ENCODE measurements at places on chromosomes 13 and 19.

DNA sequence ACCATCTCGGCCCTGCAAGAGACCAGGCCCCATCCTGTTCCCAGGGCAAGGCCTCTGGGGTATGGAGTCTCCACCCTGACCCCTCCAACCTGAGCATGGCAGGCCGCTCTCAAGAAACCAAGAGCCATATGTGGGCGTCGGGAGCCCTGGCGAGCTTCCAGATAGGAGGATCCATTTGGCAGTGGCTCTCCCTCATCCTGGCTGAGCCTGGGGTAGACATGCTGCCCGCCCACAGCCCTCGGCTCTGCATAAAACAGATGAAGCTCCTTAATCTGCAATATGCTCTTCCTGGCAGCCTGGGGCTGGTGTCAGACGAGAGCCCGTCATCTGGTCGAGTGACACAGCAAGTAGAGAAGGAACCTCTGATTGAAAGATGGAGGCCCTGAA lies 6.1 kb downstream of the ATP13A1 start:
- DNase-seq, result no peak

DNA sequence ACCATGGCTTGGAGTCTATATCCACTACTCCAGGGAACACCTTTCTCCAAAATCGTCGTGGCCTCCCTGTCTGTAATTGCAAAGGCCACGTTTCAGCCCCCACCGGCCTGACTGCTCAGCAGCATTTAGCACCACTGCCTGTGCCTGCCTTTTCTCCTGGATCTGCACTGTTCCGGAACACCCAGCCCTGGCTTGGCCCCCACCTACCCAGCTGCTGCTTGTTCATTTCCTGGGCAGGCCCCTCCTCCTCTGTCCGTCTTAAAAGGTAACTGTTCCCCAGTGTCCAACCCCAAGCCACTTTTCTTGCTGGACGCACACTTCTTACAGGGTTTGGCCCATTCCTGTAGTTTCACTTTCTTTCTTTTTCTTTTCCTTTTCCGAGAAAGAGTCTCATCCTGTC lies 8.5 kb upstream of the SYT5 start:
- no peak for DNase-seq

DNA sequence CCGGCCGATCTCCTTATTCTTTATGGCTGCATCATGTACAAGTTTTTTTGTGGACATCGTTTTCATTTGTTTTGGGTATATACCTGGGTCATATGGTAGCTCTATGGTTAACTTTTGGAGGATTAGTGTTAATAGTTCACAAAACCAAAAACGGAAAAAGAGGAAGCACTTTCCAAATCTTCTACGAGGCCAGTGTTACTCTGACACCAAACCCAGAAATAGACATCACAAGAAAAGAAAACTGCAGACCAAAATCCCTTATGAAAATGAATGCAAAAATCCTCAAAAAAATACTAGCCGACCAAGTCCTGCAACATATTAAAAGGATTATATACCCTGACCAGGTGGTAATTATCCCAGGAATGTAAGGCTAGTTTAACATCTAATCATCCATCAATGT lies 29.8 kb downstream of the ADGRE2 start:
- no peak for DNase-seq

DNA sequence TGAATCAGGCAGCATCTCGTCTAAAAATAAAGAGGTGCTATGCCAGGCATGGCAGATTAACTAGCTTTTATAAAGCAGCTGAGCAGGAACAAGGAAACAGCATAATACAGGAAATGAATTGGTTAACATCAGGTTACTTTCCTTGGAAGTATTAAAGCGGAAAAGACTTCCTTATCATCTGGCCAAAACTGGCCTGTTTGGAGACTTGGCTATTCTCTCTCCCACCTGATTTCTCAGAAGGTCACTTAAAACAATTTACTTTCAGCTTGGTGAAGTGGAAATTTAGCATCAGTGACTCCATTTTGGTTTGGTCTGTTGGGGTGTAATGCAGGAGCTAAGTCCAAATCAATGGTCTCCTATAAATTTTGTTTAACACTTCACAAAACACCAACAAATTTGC lies 191.6 kb downstream of the NUFIP1 start:
- DNase-seq, result no peak

DNA sequence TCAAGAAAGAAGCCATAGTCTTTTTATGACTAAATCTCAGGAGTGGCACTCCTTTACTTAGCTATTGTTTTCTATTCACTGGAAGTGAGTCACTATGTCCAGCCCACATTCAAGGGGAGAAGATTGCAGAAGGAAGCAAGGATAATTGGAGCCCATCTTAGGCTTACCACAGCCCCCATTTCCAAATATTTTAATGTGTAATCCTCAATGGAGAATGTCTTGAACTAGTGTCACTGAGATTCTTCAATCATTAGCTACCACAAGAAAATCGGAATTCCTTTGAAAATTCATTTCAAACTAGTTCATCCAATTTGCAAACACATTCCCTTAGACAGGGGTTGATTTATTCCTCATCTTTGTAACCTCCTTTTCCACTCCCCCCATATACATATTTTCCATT lies 84.7 kb downstream of the DLEU7 start:
- DNase-seq, result peak; percentile 57

DNA sequence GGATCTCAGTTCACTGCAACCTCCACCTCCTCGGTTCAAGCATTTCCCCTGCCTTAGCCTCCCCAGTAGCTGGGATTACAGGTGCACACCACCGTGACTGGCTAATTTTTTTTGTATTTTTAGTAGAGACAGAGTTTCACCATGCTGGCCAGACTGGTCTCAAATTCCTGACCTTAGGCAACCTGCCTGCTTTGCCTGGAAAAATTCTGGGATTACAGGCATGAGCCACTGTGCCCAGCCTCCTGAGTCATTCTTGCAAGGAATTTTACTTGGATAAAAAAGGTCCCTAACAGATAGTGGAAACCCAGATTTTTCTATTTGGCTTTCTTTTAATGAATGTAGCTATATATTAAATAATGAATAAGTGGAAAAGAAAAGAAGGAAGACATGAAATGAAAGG lies 449.9 kb upstream of the ATXN8OS start:
- DNase-seq, result no peak

DNA sequence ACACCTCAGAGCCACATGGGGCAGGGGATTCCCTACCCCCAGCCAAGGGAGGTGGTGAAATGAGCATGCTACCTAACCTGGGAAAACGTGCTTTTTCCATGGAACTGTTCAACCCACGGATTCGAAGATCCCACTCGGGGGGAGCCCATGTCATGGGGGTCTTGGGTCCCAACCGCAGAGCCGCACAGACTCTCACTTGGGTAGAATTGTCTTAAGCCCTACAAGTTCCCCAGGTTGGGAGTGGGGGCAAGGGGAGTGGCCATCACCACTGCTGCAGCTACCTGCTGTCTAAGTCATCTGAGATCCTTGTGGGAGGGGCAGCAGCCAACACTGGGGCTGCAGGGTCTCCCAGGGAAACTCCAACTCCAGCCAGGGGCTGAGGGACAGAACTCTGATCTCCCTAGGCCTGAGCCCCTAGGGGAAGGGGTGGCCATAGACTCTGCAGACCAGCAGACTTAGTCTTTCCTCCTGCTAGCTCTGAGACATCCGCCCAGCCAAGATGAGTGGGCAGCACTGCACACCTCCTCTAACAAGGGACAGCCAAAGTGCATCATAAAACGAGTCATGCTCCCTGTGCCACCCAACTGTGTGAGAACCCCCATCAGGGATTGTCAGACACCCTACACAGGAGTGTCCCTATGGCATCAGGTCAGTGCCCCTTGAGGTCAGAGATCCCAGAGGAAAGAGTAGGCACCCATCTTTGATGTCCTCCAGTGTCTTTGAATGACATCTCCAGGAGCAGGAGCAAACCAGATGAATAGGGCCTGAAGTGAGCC lies 610.4 kb upstream of the SLITRK6 start:
- DNase-seq, result no peak

DNA sequence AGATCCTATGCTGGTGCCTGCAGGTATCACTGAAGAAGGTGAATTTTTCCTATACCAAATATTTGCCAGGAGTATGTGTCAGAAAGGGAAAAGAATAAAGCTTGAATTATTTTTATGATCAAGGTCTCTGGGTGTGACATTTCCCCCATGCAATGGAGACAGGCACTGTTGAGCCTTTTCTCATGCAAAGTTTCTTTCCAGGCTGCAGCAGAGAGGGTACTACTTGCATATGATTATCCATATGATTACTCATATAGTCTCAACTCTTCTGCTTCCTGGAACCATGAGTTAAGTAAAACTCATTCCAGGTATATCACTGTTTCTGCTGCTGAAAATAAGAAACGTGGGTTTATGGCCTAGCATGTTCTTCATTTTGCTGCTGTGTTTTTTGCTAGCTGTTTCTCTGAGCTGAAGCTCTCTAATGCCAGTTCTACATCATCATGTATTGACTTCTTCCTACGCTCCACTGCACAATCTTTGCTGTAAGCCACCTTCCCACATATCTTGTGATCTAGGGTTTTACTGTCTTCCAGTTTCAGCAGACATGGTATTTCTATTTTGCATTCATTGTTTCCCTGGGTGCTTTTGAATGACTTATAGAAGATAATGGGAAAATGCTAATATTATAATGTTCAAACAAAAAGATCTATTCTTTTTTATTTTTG lies 278.7 kb upstream of the GPC6 start:
- no peak for DNase-seq

DNA sequence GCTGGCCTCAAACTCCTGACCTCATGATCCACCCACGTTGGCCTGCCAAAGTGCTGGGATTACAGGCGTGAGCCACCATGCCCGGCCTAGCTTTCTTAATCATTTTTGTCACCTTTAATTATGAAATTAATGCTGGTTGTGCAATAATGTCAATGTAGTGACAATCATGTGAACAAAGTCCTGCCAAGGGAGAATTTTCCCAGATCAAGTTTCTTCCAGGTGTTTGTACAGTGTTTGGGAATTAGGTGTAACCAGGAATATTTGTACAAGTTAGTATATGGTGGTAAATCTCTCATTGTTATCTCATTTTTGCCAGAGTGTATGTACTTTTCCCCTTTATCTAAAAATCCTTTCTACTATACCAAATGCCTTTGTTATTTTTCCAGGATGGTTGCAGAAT lies 171.1 kb downstream of the UGGT2 start:
- DNase-seq, result no peak

GRCh38 chr13:83878691-83879430 lies 3.4 kb downstream of the SLITRK1 start:
- no peak for DNase-seq

DNA sequence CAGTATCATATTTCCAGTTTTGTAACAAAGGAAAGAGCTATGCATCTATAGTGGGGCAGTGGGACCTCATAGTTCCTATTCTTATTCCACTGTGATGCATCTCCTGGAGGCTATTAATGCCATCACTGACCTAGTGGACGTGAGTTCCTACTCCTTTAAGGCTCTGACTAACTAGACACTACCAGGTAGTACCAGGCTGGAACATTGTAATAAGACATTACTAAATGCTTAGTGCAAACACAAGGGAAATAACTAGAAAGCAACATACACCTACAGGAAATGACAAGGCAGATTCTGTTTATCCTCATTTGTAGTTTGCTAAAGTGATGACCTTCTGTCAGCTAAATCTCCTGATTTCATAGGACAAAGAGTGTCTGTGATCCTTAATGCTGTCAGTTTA lies 192.5 kb downstream of the POSTN start:
- no peak for DNase-seq

GRCh38 chr13:41286370-41286769 lies 23.0 kb upstream of the MTRF1 start:
- no peak for DNase-seq

DNA sequence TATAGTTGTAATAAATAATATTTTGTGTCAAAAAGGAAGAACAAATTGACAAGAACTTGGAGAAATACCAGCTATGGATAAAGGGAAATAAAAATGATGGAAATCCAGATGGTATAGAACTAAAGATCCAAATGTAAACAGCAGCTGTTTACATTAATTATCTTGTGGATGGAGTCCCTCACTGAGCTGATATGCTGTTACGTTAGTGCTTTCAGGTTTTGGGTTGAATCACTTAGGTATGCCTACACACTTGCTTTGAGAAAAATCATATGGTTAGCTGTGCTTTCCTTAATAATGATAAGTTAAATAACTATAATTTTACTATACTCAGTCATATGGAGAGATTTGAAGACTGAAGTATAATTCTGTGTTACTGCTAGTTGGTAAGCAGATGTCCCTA lies 27.7 kb downstream of the WASF3 start:
- no peak for DNase-seq

GRCh38 chr13:97310809-97311436 lies 88.8 kb downstream of the MBNL2 start:
- no peak for DNase-seq

DNA sequence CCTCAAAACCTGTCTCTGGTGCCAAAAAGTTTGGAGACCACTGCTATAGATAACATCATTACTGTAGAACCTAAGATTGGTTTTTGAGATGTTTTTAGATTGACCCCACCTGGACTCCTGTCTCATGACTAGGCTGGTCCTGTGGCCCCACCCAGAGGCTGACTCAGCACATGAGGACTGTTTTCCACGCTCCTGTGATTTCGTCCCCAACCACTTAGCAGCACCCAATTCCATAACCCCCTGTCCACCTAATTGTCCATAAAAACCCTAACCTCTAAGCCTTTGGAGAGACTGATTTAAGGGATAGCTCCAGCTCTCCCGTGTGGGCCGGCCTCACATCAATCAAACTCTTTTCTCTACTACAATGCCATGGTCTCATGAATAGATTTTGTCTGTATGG lies 25.6 kb upstream of the GAS6 start:
- no peak for DNase-seq

GRCh38 chr19:7456964-7457541 lies 31.8 kb downstream of the PEX11G start:
- DNase-seq, result no peak

GRCh38 chr13:102879793-102880499 lies 34.1 kb downstream of the ERCC5 start:
- DNase-seq, result no peak
